ENCODE measurements at places on chromosomes 2 and 18.

DNA sequence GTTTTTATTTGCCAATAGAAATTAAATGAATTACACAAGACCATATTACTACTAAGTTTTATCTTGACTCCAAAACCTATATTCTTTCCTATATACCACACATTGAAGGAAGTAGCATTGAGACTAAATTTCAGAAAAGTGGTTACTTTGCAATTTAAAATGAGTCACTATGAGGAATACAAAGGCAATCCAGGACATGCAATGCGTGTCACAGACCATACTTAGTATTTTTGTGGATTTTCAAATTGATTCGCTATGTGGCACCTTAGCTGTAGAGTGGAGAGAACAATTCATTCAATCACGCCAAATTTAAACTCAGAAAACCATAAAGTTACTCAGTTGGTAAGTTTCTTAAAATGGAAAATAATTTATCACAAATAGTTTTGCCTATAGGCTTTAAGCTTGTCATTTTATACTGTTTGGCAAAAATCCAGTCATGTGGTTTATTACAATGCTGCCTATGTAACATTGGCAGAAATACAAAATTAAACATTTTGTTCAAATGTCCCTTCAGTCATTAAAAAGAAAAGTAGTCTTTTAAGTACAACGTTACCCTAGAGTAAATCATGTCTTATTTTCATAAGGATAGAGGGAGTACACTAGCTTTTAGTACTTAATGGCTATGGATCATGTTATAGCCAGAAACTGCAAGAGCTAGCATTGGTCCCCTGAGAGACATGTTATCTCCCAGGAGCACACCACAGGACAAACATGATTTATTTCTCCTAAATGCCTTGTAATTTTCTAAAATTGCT lies 222.8 kb upstream of the CDH7 start:
- no peak for DNase-seq

- no peak for DNase-seq
Observed at GRCh38 chr2:237297421-237298150, 116.4 kb downstream of the COL6A3 start.

GRCh38 chr2:129554373-129554772 lies 425.1 kb upstream of the RAB6C start:
- DNase-seq, result no peak

GRCh38 chr2:109066917-109067597 lies 61.9 kb upstream of the SH3RF3 start:
- DNase-seq, result no peak
